DND-41 (cell line): ENCODE measurements at places on chromosomes 11 and 22.

- H3K4me1 ChIP-seq = no peaks in the 10 kb centered on the region
- H3K27ac ChIP-seq = no peak within 1 kb of the TSS
- peaks cover 43% of the 10 kb centered on the region for H3K27me3 ChIP-seq
- no peak within 1 kb of the TSS for H3K4me3 ChIP-seq
Measured at GRCh38 chr11:133531971-133532651, at the start of gene OPCML. Gene OPCML, minus strand, starts transcription at chr11:133532501.

DNA sequence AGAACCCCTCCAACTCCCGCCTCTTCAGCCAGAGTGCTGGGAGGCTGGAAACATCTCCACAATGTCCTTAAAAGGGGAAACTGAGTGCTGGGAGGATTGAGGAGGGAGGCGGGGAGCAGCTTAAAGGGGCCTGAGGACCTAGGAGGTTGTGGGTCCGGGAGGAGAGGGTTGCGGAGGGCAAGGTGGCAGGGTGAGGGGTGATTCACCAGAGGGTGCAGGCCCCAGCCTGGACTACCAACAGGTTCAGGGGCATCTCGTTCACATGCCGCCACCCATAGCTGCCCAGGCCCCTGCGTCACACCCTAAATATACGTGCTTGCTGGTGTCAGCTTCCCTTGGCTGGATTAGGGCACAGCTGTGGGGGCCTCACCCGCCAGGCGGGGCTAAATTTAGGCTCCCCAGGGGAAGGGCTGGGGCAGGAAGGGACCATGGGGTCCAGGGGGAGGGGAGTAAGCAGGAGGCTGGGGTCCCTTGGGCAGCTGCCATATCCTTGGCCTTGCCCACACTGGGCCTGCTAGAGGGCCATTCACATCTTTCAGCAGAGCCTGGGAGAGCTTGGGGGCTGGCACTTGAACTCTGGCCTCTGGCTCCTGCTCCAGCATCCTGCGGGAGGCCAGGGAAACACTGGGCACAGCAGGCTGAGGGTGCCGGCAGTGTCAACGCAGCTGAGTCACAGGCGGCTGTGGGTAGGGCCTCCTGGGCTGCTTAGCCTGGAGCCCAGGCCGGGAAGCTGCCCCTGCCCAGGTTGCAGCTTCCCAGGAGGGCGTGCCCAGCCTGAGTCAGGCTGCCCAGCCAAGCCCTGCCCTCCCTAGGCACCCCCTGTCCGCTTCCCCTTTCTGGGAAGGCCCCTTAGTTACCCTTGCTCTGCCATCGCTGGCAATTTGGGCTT lies 1.3 kb downstream of the EHBP1L1 start:
- H3K4me3 ChIP-seq = peak overlapping the region; percentile 57; the same call in 1 of the 2 replicates

DNA sequence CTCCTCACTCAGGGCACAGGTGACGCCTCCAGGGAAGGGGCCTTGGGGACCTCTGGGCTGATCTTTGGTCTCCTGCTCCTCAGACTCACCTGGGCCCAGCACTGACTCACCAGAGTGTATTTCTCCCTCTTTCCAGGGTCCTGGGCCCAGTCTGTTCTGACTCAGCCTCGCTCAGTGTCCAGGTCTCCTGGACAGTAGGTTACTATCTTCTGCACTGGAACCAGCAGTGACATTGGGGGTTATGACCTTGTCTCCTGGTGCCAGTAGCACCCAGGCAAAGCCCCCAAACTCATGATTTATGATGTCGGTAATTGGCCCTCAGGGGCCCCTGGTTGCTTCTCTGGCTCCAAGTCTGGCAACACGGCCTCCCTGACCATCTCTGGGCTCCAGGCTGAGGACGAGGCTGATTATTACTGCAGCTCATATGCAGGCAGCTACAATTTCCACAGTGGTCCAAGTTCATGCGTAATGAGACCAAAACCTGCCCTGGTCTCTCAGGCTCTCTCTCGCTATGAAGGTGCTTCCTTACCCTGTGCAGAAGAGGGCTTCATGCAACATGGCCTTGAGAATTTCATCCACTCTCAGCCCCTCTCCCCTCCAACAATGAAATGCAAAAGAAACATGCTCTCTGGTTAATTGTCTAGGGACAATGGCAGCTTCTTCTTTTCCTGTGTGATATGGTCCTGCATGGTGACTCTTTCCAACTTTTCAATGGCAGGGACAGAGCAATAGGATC lies 21.0 kb upstream of the PRAME start:
- no peak overlapping the region for H3K4me3 ChIP-seq
- H3K27ac ChIP-seq = no peak overlapping the region

- H3K36me3 ChIP-seq = no peaks in the 10 kb centered on the region
- no peak overlapping the region for H3K4me3 ChIP-seq
- DNase-seq = no peak
- no peaks in the 10 kb centered on the region for H3K4me1 ChIP-seq
Measured at GRCh38 chr11:90587896-90588295, 365.0 kb upstream of the CHORDC1 start.

GRCh38 chr22:37804881-37805809 lies 2.6 kb upstream of the GCAT start:
- peaks cover 9% of the 10 kb centered on the region; the same call in 1 of the 2 replicates for H3K36me3 ChIP-seq
- peak overlapping the region; percentile 78 for H3K4me3 ChIP-seq
- peaks cover 69% of the 10 kb centered on the region for H3K4me1 ChIP-seq
- peak overlapping the region; percentile 89 for H3K27ac ChIP-seq
- peak; percentile 94 for DNase-seq
- H3K27me3 ChIP-seq = peaks cover 11% of the 10 kb centered on the region

- H3K27me3 ChIP-seq = no peaks in the 10 kb centered on the region
- no peak for DNase-seq
- no peaks in the 10 kb centered on the region for H3K36me3 ChIP-seq
- H3K27ac ChIP-seq = no peak overlapping the region
- peaks cover 4% of the 10 kb centered on the region for H3K4me1 ChIP-seq
Measured at GRCh38 chr22:25410849-25411248, 153.6 kb upstream of the GRK3 start.

- no peak overlapping the region for H3K27ac ChIP-seq
- no peak for DNase-seq
- no peaks in the 10 kb centered on the region for H3K36me3 ChIP-seq
- H3K4me3 ChIP-seq = no peak overlapping the region
Measured at GRCh38 chr11:122024278-122024677, 91.7 kb downstream of the BLID start.

- H3K4me3 ChIP-seq = no peak overlapping the region
- H3K27me3 ChIP-seq = no peaks in the 10 kb centered on the region
- H3K4me1 ChIP-seq = no peaks in the 10 kb centered on the region
- DNase-seq = no peak
- no peaks in the 10 kb centered on the region for H3K36me3 ChIP-seq
Measured at GRCh38 chr11:57368106-57368844, 12.7 kb downstream of the PRG3 start.

GRCh38 chr11:70933981-70934583 lies 318.3 kb downstream of the SHANK2 start:
- no peaks in the 10 kb centered on the region for H3K36me3 ChIP-seq
- no peak overlapping the region for H3K27ac ChIP-seq
- H3K4me3 ChIP-seq = no peak overlapping the region

DNA sequence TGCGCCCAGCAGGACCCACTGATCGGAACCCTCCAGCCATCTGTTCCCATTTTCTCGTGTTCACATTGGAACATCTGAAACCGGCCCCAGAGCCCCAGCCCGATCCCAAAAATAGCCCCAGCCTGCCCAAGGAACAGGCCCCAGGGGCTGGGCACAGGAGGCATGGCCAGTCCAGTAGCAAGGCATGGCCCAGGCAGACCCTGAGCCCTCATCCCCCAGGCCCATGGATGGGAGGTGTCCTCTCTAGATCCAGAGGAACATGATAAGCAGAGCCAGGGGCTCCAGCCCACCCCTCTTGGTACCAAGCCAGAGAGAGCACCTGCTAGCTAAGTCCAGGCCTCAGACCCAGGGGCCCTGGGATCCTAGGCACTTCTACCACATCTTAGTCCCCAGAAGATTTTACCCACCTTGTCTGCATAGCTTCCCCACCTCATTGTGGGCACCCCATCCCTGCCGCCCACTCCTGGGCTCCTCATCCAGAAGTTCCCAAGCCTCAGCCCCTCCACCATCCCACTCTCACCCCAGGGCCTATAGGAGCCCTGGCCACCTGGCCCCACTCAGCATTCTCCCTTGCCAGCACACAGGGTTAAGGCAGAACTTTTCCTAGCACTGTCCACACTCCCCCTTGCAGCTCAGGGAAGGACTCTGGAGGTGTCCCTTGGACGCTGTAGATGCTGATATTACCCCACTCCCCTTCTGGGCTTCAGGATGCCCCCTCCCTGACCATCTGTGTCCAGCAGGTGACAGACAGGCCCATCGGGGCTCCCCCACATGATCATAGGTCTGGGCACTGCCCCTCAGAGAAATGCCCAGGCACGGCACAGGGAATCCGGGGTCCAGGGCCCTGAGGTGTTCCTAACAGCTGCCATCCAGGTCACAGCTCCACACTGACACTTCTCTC lies 9.5 kb downstream of the BCL9L start:
- no peak for DNase-seq
- H3K4me3 ChIP-seq = no peak overlapping the region
- peaks cover 98% of the 10 kb centered on the region for H3K4me1 ChIP-seq
- peak overlapping the region; percentile 94 for H3K27ac ChIP-seq
- no peaks in the 10 kb centered on the region; the same call in 1 of the 2 replicates for H3K36me3 ChIP-seq

DNA sequence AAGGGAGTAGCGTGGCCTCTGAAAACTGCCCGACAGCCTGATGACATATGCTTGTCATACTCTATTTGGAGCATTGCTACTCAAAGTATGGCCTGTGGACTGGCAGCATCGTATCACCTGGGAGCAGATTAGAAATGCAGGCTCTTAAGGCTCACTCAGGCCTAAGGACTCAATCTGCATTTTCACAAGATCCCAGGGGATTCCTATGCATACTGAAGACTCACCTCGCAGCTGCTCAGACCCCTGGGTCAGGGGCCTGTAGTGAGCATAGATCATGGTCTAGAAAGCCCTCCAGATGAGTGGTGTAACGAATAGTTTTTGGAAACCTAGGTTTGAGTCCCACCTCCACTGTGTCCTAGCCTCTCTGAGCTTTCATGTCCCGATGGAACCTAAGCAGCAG lies 126.3 kb downstream of the FEZ1 start:
- no peaks in the 10 kb centered on the region for H3K4me1 ChIP-seq
- H3K27ac ChIP-seq = no peak overlapping the region
- H3K36me3 ChIP-seq = no peaks in the 10 kb centered on the region
- H3K4me3 ChIP-seq = no peak overlapping the region
- no peak for DNase-seq
- peaks cover 45% of the 10 kb centered on the region for H3K27me3 ChIP-seq

- DNase-seq = no peak
- no peak overlapping the region for H3K4me3 ChIP-seq
- H3K36me3 ChIP-seq = no peaks in the 10 kb centered on the region
Measured at GRCh38 chr11:33801821-33802193, 27.5 kb upstream of the FBXO3 start.

DNA sequence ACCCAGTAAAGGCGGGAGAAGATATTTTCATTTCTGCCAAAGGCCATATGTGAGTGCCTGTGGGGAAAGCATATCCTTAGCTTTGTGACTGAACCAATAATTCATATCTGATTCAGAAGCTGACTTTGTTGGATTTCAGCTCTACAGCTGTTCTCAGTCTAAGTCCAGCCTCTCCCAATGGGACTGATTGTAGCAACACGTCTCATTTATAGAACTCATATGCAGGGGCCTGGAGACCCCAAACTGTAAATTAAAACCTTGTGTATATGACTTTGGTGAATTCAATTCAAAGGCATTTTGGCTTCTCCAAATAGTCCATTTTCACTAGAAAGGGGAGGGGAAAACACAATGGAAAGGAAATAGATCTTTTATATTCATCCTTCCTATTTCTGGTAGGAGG lies 250.4 kb upstream of the SORL1-AS1 start:
- H3K27ac ChIP-seq = no peak overlapping the region
- no peak for DNase-seq
- H3K4me3 ChIP-seq = no peak overlapping the region
- H3K36me3 ChIP-seq = no peaks in the 10 kb centered on the region

- DNase-seq = no peak
- H3K4me3 ChIP-seq = no peak overlapping the region
- peaks cover 24% of the 10 kb centered on the region for H3K4me1 ChIP-seq
Measured at GRCh38 chr11:117973503-117973860, 12.7 kb upstream of the IL10RA start.

- H3K4me3 ChIP-seq = no peak overlapping the region
- H3K27me3 ChIP-seq = no peaks in the 10 kb centered on the region
- H3K36me3 ChIP-seq = peaks cover 79% of the 10 kb centered on the region
- H3K27ac ChIP-seq = no peak overlapping the region
- no peak for DNase-seq
- no peaks in the 10 kb centered on the region for H3K4me1 ChIP-seq
Measured at GRCh38 chr11:121572571-121573059, 119.8 kb upstream of the SORL1-AS1 start.

- no peak overlapping the region for H3K27ac ChIP-seq
- H3K4me1 ChIP-seq = no peaks in the 10 kb centered on the region
- DNase-seq = peak; percentile 45
- no peaks in the 10 kb centered on the region for H3K27me3 ChIP-seq
- no peak overlapping the region for H3K4me3 ChIP-seq
- H3K36me3 ChIP-seq = no peaks in the 10 kb centered on the region
Measured at GRCh38 chr11:32870676-32871075, 21.9 kb upstream of the QSER1 start.

DNA sequence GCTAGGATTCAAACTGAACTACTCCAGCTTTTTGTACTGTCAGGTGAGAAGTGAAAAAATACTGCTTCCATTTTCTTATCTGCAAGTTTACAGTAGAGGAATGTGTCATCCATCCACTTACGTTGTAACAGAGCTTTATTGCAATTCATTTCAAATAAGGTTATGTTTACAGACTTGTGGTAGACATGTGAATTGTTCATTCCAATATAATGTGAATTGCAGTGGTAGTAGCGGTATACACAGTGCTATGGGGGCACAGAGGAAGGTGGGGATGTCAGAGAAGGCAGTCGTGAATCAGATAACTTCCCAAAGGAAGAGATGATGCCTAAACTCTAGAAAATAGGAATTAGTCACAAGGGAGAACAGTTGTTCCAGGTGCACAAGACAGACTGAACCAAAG lies 42.5 kb downstream of the CEP57 start:
- no peak overlapping the region for H3K4me3 ChIP-seq
- peaks cover 91% of the 10 kb centered on the region for H3K36me3 ChIP-seq
- no peaks in the 10 kb centered on the region for H3K4me1 ChIP-seq
- H3K27me3 ChIP-seq = no peaks in the 10 kb centered on the region

GRCh38 chr11:17637901-17638300 lies 81.5 kb upstream of the MYOD1 start:
- peaks cover 5% of the 10 kb centered on the region for H3K27me3 ChIP-seq
- DNase-seq = no peak
- H3K4me3 ChIP-seq = no peak overlapping the region
- H3K4me1 ChIP-seq = no peaks in the 10 kb centered on the region
- H3K27ac ChIP-seq = no peak overlapping the region

DNA sequence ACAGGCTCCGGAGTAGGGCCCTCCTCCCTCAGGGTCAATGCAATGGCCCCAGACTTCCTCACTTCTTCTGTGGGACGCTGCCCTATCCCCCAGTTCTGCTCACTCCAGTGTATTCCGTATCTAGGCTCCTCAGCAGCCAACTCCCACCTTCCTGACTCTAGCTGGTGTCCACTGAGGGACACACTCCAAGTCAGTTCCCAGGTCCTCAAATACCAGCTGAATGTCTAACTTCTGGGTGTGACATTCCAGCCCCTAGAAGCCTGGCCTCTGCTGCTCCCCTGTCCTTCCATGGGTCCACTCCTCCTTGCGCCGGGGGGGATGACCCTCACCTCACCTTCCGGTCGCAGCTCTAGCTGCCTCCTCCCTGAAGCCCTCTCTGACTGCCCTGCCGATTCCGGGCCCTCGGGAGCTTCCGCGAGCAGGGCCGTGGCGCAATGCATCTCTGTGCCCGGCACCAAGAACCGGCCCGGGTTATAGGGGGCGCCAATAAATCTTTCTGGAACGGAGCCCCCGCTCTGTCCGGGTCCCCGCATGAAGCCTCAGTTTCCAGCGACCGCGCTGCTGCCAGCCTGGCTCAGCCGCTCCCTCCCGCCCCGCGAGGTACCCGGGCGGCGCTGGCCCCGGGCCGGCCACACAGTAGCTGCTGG lies 15.4 kb downstream of the BAD start:
- DNase-seq = peak; percentile 53
- H3K36me3 ChIP-seq = peaks cover 13% of the 10 kb centered on the region; the same call in 1 of the 2 replicates
- peaks cover 38% of the 10 kb centered on the region for H3K4me1 ChIP-seq
